ENCODE measurements at places on chromosomes 12 and 14. TPM values are rescaled to one million over a fixed set of nuclear protein-coding genes. Genes with fewer than 3 reads are reported as not detected.

The CMAS gene
- 48.5 TPM for total RNA-seq

The TARBP2 gene
- total RNA-seq: 46.5 TPM

The GEMIN2 gene
- 45.6 TPM for total RNA-seq

The HAL gene
- not detected for total RNA-seq

The CIDEB gene
- 2.2 TPM for total RNA-seq

The C3AR1 gene
- not detected for total RNA-seq

The BCL2L14 gene
- total RNA-seq: not detected

The EXOC3L4 gene
- not detected for total RNA-seq

The GZMH gene
- not detected for total RNA-seq

The SERPINA3 gene
- 3.5 TPM for total RNA-seq

The B3GNT4 gene
- 3.4 TPM for total RNA-seq

The FGF6 gene
- total RNA-seq: not detected

The SERPINA9 gene
- not detected for total RNA-seq

The CLEC4D gene
- not detected for total RNA-seq

The SIVA1 gene
- 456 TPM for total RNA-seq

The GLT1D1 gene
- not detected for total RNA-seq

The SCNN1A gene
- total RNA-seq: 91.7 TPM

The C12orf54 gene
- total RNA-seq: 2.6 TPM

The KRT4 gene
- total RNA-seq: 129 TPM

The ARHGAP9 gene
- total RNA-seq: not detected

The GRIP1 gene
- 3.6 TPM for total RNA-seq

The RHOF gene
- total RNA-seq: 25.2 TPM

The COQ5 gene
- total RNA-seq: 22.2 TPM

The SMAGP gene
- total RNA-seq: 63.3 TPM

The KRT85 gene
- total RNA-seq: not detected

The NEUROD4 gene
- total RNA-seq: not detected

The MUCL1 gene
- total RNA-seq: 4.7 TPM

The NR1H4 gene
- not detected for total RNA-seq

The FAM90A1 gene
- not detected for total RNA-seq

The ANKRD9 gene
- 46.3 TPM for total RNA-seq

The TAS2R10 gene
- total RNA-seq: 0.14 TPM

The PGF gene
- 51.8 TPM for total RNA-seq

The ACSM4 gene
- not detected for total RNA-seq

The NFE2 gene
- total RNA-seq: not detected

The SLC4A8 gene
- total RNA-seq: 0.28 TPM

The P2RX2 gene
- total RNA-seq: not detected

The IQSEC3 gene
- total RNA-seq: not detected

The RPS6KL1 gene
- 1.6 TPM for total RNA-seq

The A2ML1 gene
- 93.6 TPM for total RNA-seq

The CPM gene
- total RNA-seq: 16.2 TPM

The SERPINA6 gene
- not detected for total RNA-seq

The FAM222A gene
- 0.46 TPM for total RNA-seq

The AKAP5 gene
- total RNA-seq: 0.05 TPM

The KLRC1 gene
- total RNA-seq: not detected

The TMEM63C gene
- 22.3 TPM for total RNA-seq

The CLEC7A gene
- total RNA-seq: 0.14 TPM

The SLC6A15 gene
- total RNA-seq: 13.4 TPM

The GARIN6 gene
- total RNA-seq: not detected

The ERC1 gene
- total RNA-seq: 16.5 TPM

The CERS5 gene
- 22.3 TPM for total RNA-seq

Data from airway epithelial cell (primary cell).